ENCODE measurements at places on chromosomes 2 and 18. TPM values are rescaled to one million over a fixed set of nuclear protein-coding genes. Genes with fewer than 3 reads are reported as not detected.

The ABHD1 gene
- 0.55 TPM for polyA plus RNA-seq

The ARHGAP25 gene
- 2.0 TPM for polyA plus RNA-seq

GRCh38 chr2:236294647-236295046 lies 30.4 kb upstream of the ASB18 start:
- H3K27ac ChIP-seq, result no peak overlapping the region
- no peaks in the 10 kb centered on the region for H3K36me3 ChIP-seq
- no peaks in the 10 kb centered on the region for H3K4me1 ChIP-seq
- H3K27me3 ChIP-seq, result no peaks in the 10 kb centered on the region
- H3K4me3 ChIP-seq, result no peak overlapping the region

The RIT2 gene
- 9.5 TPM for polyA plus RNA-seq

DNA sequence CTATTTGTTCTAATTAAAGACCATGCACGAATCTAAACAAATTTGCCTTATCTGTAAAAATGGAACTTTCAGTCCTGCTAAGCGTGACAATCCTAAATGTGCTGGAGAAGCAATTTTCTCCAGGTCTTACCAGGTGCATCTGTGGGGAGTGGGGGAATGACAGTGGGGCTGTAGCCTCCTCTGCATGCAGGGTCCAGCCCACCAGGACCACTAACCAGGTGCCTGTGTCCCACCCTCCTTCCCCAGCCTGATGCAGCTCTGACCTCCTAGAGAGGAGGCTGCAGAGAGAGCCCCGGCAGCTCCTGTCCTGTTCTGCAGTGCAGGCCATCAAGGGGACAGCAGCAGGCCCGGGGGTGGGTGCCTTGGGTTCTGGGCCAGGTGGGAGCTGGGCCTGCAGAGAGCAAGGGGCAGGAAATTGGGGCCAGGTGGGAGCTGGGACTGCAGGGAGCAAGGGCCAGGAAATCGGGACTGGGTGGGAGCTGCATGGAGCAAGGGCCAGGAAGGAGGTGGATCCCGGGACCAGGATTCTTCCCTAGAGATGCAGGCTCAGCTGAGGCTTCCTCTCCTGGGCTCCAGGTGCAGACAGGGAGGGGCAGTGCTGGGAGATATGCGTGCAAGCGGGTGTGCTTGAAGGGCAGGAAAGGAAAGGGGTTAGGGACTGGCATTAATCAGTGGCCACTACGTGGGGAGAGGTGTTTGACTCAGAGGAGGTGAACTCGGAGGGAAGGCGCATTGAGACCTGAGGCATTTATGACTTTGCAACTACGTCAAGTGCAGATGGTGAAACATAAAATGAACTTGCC lies 185.3 kb downstream of the ANKRD30B start:
- no peaks in the 10 kb centered on the region for H3K4me1 ChIP-seq
- no peak overlapping the region for H3K27ac ChIP-seq
- no peaks in the 10 kb centered on the region for H3K27me3 ChIP-seq
- peaks cover 5% of the 10 kb centered on the region for H3K36me3 ChIP-seq

DNA sequence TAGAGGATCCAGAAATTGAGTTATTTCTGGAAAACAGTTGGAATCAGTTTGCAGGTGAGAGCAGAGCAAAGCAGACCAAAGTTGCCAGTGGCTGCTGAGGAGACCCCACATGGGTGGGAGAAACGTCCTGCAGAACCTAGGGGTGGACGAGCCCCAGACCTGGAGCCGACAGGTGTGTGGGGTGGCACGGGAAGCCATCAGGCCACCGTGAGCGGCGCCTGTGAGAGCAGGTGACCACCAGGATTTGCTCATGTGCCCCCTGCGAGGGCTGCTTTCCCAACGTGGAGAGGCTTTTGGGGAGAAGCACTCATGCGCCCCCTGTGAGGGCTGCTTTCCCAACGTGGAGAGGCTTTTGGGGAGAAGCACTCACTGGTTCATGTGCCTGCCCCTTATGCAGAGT lies 116.8 kb upstream of the NFATC1 start:
- no peaks in the 10 kb centered on the region for H3K27me3 ChIP-seq
- H3K27ac ChIP-seq, result no peak overlapping the region
- no peak for DNase-seq
- no peaks in the 10 kb centered on the region for H3K4me1 ChIP-seq
- H3K36me3 ChIP-seq, result no peaks in the 10 kb centered on the region

DNA sequence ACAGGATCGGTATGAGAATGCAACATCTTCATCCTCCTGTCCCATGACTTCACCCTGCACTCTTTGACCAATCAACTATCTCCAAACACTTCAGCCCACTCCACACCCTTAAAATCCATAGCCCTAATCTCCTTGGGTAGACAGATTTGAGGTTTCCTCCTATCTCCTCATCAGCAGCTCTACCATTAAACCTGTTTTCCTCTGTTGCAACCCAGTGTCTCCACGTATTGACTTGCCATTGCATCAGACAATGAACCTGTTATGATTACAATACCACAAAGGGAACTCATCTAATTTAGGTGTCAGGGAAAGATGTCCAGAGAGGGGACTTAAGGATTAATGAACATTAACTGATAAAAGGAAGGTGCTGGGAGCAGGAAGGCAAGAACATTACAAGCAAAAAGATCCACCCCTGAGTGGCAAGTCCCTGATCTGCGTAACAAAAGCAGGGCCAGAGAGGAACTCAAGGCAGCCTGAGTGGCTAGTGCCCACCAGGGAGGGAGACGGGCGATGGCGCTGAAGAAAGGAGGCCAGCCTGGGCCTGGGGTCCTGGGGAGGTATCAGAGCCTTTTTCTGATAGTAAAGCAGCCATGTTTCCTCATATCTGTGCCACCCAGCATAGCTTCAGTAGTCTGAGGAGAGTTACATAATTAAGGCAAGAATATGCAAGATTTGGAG lies 44.6 kb downstream of the AKAIN1 start:
- H3K27ac ChIP-seq, result no peak overlapping the region
- peaks cover 14% of the 10 kb centered on the region for H3K4me1 ChIP-seq
- H3K36me3 ChIP-seq, result no peaks in the 10 kb centered on the region
- peak; percentile 47 for DNase-seq
- no peaks in the 10 kb centered on the region for H3K27me3 ChIP-seq
- H3K4me3 ChIP-seq, result no peak overlapping the region

GRCh38 chr2:40240070-40240469 lies 211.8 kb downstream of the SLC8A1 start:
- no peak overlapping the region for H3K27ac ChIP-seq
- no peak for DNase-seq
- H3K27me3 ChIP-seq, result no peaks in the 10 kb centered on the region
- no peak overlapping the region for H3K4me3 ChIP-seq
- no peaks in the 10 kb centered on the region for H3K36me3 ChIP-seq

The PID1 gene
- polyA plus RNA-seq, result 2.2 TPM

The COL4A3 gene
- polyA plus RNA-seq, result 1.3 TPM

The PMS1 gene
- polyA plus RNA-seq, result 64.1 TPM

DNA sequence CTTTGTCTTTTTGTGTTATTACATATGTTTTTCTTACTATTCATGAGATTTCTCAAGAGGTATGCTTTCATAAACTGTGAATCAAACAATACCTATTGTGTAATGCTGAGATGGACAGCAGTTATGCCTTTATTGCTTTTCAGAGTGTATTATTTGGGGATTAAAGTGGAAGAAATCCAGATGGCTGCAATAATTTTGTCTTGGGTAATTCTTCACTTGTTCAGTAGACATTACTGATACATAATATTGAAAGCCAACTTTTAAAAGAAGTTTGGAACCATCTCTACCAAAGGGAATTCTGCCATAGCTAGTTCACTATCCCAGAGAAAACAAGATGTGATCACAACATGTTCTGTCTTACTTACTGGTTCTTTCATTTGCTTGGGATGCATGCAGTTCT lies 253.4 kb upstream of the ZSWIM2 start:
- H3K36me3 ChIP-seq, result no peaks in the 10 kb centered on the region
- H3K4me1 ChIP-seq, result no peaks in the 10 kb centered on the region
- H3K4me3 ChIP-seq, result no peak overlapping the region

The GREB1 gene
- polyA plus RNA-seq, result 12.2 TPM

- no peak overlapping the region for H3K27ac ChIP-seq
- no peaks in the 10 kb centered on the region for H3K4me1 ChIP-seq
- no peaks in the 10 kb centered on the region for H3K27me3 ChIP-seq
- no peaks in the 10 kb centered on the region for H3K36me3 ChIP-seq
- DNase-seq, result no peak
Measured at GRCh38 chr2:53460347-53460746, 307.3 kb upstream of the CHAC2 start.

DNA sequence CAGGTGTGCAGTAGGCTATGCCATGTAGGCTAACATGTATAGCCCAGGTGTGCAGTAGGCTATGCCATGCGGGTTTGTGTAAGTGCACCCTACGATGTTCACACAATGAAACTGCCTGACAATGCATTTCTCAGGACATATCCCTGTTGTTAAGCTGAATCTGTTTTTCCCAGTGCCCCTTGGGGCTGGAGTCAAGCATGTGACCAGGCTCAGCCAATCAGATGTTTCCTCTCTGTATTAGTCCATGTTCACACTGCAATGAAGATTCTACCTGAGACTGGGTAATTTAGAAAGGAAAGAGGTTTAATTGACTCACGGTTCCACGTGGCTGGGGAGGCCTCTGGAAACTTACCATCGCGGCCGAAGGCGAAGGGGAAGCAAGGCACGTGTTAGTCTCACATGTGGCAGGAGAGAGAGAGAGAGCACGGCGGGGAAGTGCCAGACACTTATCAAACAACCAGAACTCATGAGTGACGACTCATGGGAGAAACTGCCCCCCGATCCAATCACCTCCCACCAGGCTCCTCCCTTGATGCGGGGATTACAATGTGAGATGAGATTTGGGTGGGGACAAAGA lies 24.2 kb downstream of the ITM2C start:
- no peaks in the 10 kb centered on the region for H3K27me3 ChIP-seq
- H3K27ac ChIP-seq, result no peak overlapping the region
- no peak for DNase-seq
- peaks cover 7% of the 10 kb centered on the region for H3K4me1 ChIP-seq

DNA sequence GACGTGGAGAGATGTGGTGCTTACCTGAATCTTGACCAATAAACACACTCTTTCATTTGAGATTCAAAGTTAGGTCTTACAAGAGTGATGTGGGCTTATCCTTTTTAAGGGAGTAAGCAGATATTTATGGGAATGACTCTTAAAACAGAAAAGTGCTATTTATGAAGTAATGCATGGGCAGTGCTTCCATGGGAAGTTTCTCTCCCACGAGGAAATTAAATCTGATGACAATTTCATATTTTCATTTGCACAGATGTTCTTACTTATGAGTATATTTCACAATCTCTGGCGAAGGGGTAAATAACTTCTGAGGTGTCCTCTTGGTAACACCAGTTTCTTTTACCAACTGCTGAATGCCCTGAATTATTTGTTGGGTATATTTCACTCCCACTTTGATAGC lies 21.0 kb downstream of the PNPT1 start:
- H3K36me3 ChIP-seq, result peaks cover 37% of the 10 kb centered on the region
- H3K27me3 ChIP-seq, result no peaks in the 10 kb centered on the region
- H3K4me3 ChIP-seq, result no peak overlapping the region
- no peak for DNase-seq

The AOX1 gene
- 1.4 TPM for polyA plus RNA-seq

The ZBTB7C gene
- polyA plus RNA-seq, result 0.03 TPM

- H3K27me3 ChIP-seq, result no peaks in the 10 kb centered on the region
- H3K27ac ChIP-seq, result no peak overlapping the region
- H3K4me1 ChIP-seq, result peaks cover 25% of the 10 kb centered on the region
- H3K36me3 ChIP-seq, result no peaks in the 10 kb centered on the region
- no peak overlapping the region for H3K4me3 ChIP-seq
Measured at GRCh38 chr2:157845081-157845480, 31.0 kb downstream of the ACVR1 start.

GRCh38 chr2:71850306-71850801 lies 297.3 kb downstream of the CYP26B1 start:
- no peaks in the 10 kb centered on the region for H3K4me1 ChIP-seq
- H3K27ac ChIP-seq, result no peak overlapping the region
- H3K4me3 ChIP-seq, result no peak overlapping the region
- no peaks in the 10 kb centered on the region for H3K36me3 ChIP-seq
- no peaks in the 10 kb centered on the region for H3K27me3 ChIP-seq

GRCh38 chr2:149103081-149103620 lies 64.7 kb downstream of the LYPD6B start:
- H3K27ac ChIP-seq, result no peak overlapping the region
- no peaks in the 10 kb centered on the region for H3K4me1 ChIP-seq
- no peaks in the 10 kb centered on the region for H3K27me3 ChIP-seq
- H3K4me3 ChIP-seq, result no peak overlapping the region
- no peaks in the 10 kb centered on the region for H3K36me3 ChIP-seq

DNA sequence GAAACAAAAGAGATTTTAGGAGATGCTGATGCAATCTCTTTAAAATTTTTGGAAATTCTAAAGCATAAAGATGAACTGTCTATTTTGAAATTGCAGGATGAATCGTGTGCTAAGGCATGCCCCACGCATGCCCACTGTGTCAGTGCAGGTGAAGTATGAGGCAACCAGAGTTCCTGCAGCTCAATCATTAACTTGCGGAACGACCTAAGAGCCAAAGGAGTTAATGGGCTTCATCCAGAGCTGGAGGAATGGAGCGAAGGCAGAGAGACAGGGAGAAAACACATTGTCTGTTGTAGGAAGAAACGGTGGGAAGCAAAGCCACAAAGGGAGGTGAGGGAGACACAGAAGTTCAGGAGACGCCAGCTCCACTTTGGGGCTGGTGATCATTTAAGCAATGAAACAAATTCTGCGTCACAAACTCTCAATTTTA lies 265.2 kb downstream of the CCDC85A start:
- DNase-seq, result peak; percentile 17
- H3K36me3 ChIP-seq, result no peaks in the 10 kb centered on the region
- H3K4me1 ChIP-seq, result peaks cover 38% of the 10 kb centered on the region

The TTC21B gene
- 8.4 TPM for polyA plus RNA-seq

The MC5R gene
- 0.21 TPM for polyA plus RNA-seq

The SLC5A7 gene
- polyA plus RNA-seq, result not detected
